ENCODE measurements at places on chromosomes 11 and 22. TPM values are rescaled to one million over a fixed set of nuclear protein-coding genes. Genes with fewer than 3 reads are reported as not detected.

GRCh38 chr11:10338287-10338686 is 33.4 kb downstream of the ADM start:
- no peaks in the 10 kb centered on the region for H3K4me1 ChIP-seq
- H3K27ac ChIP-seq: no peak overlapping the region
- H3K36me3 ChIP-seq: no peaks in the 10 kb centered on the region

DNA sequence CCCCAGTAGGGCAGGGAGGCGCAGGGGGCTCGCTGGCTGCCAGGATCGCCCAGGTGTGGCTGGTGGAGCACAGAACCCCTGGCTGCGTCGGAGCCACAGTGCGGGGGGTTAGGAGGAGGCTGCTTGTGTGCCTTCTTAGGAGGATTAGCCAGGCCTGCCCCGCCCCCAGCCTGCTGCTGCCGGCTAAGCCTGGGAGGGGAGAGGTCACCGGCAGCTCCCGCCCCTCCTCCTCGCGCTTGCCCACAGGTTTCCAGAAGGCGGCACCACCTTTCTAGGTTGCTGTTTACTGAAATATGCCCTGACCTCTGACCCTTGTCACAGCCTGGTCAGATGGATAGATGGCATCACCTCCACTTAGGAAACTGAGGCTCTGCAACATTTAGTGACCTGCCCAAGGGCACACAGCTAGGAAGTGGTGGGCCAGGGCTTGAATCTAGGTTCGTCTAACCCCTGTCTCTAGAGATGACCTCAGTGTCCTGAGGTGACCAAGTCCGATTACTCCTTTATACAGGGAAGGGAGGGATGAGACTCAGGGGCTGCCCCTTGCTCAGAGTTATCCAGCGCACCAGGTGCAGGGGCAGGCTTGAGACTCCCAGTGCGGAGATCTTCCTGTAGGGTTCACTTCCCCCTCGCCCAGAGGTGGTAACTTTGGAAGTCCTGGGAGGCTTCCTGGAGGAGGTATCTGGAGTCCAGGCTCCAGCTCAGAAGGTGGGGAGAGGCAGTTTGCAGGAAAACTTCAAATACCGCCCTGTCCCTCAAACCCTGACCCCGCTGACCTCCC is 44.0 kb downstream of the MYO7A start:
- no peaks in the 10 kb centered on the region for H3K36me3 ChIP-seq
- no peaks in the 10 kb centered on the region for H3K27me3 ChIP-seq
- no peaks in the 10 kb centered on the region for H3K4me1 ChIP-seq
- DNase-seq: no peak
- no peak overlapping the region for H3K4me3 ChIP-seq

- no peak for DNase-seq
- H3K27ac ChIP-seq: no peak overlapping the region
- no peaks in the 10 kb centered on the region for H3K27me3 ChIP-seq
Observed at GRCh38 chr11:42465623-42466022, 846.2 kb upstream of the API5 start.

Gene MGAT3
- 15.5 TPM for total RNA-seq

DNA sequence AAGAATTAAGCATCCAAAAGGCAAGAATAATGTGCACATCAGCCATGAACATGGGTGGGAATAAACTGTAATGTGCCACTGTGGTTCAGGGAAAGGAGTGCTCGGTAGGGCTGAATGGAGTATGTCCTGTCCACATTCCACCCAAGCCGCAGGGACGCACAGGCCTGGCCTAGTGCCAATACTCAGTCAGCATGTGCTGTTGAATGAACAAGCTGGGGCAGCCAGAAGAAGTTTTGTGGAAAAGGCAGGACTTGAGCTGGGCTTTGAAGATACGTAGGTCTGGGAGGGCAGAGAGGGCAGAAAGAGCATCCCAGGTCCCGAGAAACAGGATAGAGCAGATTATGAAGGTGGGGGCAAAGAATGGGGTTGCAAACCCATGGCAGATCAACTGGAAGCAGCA is 60.0 kb upstream of the PLET1 start:
- no peak overlapping the region for H3K4me3 ChIP-seq
- no peak for DNase-seq
- H3K36me3 ChIP-seq: no peaks in the 10 kb centered on the region
- peaks cover 15% of the 10 kb centered on the region for H3K4me1 ChIP-seq
- no peak overlapping the region for H3K27ac ChIP-seq
- no peaks in the 10 kb centered on the region for H3K27me3 ChIP-seq

DNA sequence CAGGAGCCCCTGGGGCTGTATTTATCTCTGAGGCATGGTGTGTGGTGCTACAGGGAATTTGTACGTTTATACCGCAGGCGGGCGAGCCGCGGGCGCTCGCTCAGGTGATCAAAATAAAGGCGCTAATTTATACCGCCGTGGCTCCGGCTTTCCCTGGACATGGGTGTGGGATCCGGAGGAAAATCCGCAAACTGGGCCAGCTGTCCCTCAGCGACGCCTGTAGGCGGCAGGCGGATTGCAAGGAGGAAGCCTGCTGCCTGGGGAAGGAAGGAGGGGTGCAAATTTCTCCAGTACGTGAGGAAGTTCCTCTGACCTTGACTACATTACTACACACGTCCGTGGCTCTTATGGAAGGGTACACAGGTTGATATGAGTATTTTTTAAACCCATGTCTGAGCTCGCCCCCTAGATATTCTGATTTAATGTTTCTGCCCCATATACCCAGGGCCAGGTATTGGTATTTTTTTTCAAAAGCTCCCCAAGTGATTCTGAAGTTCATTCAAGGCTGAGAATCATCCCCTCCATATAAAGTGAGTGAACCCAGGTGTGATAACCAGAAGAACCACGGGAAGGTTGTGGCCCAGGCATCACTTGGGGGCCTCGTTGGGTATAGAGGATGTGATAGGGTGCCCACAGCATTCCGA is 2.8 kb downstream of the MYOD1 start:
- no peak overlapping the region for H3K27ac ChIP-seq
- H3K27me3 ChIP-seq: peaks cover 56% of the 10 kb centered on the region
- no peaks in the 10 kb centered on the region for H3K4me1 ChIP-seq
- no peaks in the 10 kb centered on the region for H3K36me3 ChIP-seq

Gene P2RX6
- total RNA-seq: 0.27 TPM

GRCh38 chr11:79592824-79593223 is 152.0 kb upstream of the TENM4 start:
- no peaks in the 10 kb centered on the region for H3K27me3 ChIP-seq
- no peak for DNase-seq
- H3K27ac ChIP-seq: no peak overlapping the region
- H3K4me3 ChIP-seq: no peak overlapping the region

Gene CHRDL2
- not detected for total RNA-seq

Gene RBFOX2
- total RNA-seq: 0.77 TPM

GRCh38 chr11:113464416-113464815 is 10.8 kb downstream of the DRD2 start:
- H3K4me1 ChIP-seq: no peaks in the 10 kb centered on the region
- H3K27me3 ChIP-seq: peaks cover 8% of the 10 kb centered on the region
- no peaks in the 10 kb centered on the region for H3K36me3 ChIP-seq
- DNase-seq: no peak
- H3K27ac ChIP-seq: no peak overlapping the region

GRCh38 chr11:83895516-83895915 is 609.3 kb upstream of the CCDC90B start:
- no peaks in the 10 kb centered on the region for H3K4me1 ChIP-seq
- no peak overlapping the region for H3K4me3 ChIP-seq
- no peaks in the 10 kb centered on the region for H3K36me3 ChIP-seq
- H3K27ac ChIP-seq: no peak overlapping the region
- no peaks in the 10 kb centered on the region for H3K27me3 ChIP-seq

Gene RIN1
- total RNA-seq: 1.6 TPM
